Activated CD4-positive, alpha-beta T cell treated with anti-CD3 and anti-CD28 coated beads, Interleukin-2, amount 50 U/mL, for 4 hours (primary cell): ENCODE measurements at places on chromosomes 11 and 22.
A peak's percentile ranks its signal among the peaks of the same experiment; 100 is the strongest.

- peak; percentile 10 for DNase-seq
Measured at GRCh38 chr11:112453601-112454577, 193.2 kb upstream of the PLET1 start.

DNA sequence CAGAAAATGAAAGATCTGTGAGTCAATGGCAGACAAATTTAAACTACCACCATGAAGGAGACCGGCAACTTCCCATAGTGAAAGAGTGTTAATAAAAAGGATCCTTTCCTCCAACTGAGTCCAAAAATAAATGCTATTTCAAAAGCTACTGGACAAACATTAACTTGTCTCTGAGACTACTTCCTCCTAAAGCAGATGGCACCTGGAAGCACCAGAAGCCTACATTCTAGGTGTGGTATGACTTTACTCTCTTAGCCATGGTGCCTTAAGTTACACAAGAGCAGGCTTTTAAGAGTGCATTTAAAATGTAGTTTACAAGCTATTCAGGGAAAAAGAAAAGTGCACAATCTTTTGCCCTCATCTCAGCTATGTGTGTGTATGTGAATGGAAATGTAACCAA is 2.5 kb downstream of the ARHGAP32 start:
- no peak for DNase-seq

GRCh38 chr11:131686836-131687235 is 316.4 kb downstream of the NTM start:
- no peak for DNase-seq

- DNase-seq, result no peak
Measured at GRCh38 chr11:75477614-75477935, 44.6 kb upstream of the KLHL35 start.

GRCh38 chr22:30946354-30946753 is 22.2 kb downstream of the MORC2 start:
- DNase-seq, result no peak

GRCh38 chr11:43923406-43924111 is 18.9 kb upstream of the C11orf96 start:
- DNase-seq, result no peak

GRCh38 chr11:28114731-28115130 is 6.5 kb downstream of the METTL15 start:
- no peak for DNase-seq

GRCh38 chr11:71240865-71241691 is 11.3 kb downstream of the SHANK2 start:
- no peak for DNase-seq

DNA sequence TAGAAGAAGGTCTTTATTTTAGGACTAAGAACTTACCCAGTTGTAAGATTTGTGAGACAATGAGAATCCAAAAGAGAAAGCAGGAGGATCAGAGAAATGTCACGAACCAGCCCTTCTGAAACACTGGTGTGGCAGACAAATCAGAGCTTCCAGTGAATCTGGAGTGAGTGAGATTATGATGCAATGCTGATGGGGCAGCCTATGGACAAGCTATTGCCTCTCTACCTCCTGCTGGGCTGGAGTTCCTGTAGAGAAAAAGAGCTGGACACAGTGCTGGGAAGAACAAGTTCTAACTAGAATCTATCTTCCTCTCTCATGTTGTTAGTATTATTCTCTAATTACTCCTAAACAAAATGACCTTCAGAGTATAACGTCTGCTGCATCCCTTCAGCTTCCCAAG is 12.0 kb upstream of the ANO3 start:
- DNase-seq, result no peak

DNA sequence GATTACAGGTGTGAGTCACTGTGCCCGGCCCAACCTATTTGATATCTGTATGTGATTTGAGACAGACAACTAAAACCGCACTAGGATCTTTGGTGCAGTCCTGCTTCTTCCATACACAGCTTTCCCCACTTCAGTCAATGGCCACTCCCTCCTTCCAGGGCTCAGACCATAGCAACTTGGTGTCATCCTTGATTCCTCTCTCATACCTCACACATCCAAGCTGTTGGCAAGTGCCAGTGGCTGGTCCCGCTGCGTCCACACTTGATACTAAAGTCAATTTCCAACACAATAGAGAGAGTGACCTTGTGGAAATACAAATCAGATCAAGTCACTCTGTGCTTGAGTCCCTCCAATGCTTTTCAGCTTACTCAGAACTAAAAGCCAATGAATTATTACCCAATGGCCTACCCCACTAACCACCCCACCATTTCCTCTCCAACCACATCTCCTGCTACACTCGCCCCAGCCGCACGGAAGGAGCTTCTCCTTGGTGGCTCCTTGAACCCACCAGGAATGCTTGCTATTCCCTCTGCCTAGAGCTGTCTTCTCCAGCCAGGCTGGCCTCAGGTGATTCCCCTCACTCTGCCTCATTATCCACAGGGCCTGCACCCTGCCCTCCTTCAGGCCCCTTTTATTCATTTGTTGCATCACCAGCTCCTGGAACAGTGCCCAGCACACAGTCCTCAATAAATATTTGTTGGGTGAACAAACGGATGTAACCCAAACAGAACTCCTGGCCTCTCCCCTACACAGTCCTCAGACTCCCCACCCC is 12.9 kb downstream of the ABTB2 start:
- DNase-seq, result no peak

GRCh38 chr22:49242480-49242879 is 585.2 kb downstream of the BRD1 start:
- DNase-seq, result no peak

DNA sequence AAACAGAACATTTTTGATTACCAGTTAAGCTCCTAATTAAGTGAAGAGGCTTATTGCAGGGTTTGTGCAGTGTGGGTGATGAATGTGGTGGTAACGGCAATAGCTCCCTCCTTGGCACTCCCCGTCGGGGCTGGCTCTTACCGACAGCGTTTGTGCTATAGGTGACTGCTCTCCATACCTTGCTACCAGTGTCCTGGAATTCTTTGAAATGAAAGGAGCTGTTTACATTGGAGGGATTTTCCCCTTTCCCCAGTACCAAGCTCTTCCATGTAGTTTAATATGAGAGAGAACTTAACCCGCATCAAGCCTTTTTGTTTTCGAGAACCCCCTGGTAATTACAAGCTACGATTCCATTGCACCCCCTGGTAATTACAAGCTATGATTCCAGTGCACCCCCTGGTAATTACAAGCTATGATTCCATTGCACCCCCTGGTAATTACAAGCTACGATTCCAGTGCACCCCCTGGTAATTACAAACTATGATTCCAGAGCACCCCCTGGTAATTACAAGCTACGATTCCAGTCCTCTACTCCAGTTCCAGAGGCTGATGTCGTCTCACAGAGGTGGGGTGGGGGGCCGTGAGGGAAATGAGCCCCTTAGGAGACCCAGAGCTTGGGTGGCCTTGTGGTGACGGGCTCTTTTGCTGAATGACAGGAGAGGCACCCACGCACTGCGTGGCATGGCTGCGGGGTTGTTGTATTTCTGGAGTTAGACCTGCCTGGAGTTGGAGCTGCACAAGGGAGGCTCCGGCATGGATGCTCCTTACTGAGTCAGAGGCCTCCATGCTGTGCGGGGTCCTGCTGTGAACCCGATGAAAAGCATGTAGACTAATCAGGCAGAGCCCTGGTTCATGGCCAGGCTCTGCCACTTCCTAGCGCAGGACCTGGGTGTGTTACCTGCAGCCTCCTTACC is 205.3 kb downstream of the TBC1D22A start:
- no peak for DNase-seq

DNA sequence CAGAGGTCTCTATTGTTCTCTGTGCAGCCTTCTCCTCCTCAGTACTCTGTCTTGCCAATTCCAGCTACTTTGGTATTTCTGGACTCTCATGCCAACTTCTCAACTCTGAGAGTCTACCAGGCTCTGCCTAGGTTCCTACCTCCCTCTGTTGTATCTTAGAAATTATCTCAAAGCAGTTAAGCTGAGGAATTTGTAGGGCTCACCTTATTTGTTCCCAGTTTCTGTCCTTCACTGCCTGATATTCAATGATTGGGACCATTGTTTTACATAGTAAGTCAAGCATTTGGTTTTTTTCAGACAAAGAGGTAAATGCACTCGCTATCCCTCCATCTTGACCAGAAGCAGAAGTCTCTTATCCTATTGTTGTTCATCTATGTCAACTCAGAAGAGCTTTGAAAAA is 205.0 kb upstream of the PGR start:
- DNase-seq, result no peak
